ENCODE measurements at places on chromosomes 12 and 14. TPM values are rescaled to one million over a fixed set of nuclear protein-coding genes. Genes with fewer than 3 reads are reported as not detected.

The PPM1A gene
- 37.4 TPM for total RNA-seq

The PRB2 gene
- total RNA-seq = not detected

The ART4 gene
- total RNA-seq = not detected

The KIF21A gene
- 21.4 TPM for total RNA-seq

The ACRBP gene
- total RNA-seq = 0.13 TPM

The SERPINA6 gene
- total RNA-seq = 0.95 TPM

The NINJ2 gene
- total RNA-seq = 0.53 TPM

The PIWIL1 gene
- total RNA-seq = not detected

The GRIN2B gene
- 5.3 TPM for total RNA-seq

The HSP90B1 gene
- 619 TPM for total RNA-seq

The LTBP2 gene
- 7.7 TPM for total RNA-seq

The SLC6A12 gene
- total RNA-seq = 1.2 TPM

The ZNF268 gene
- 10.1 TPM for total RNA-seq

The STON2 gene
- 2.6 TPM for total RNA-seq

The HOXC13 gene
- total RNA-seq = 37.6 TPM

The ETFBKMT gene
- total RNA-seq = 0.82 TPM

The MYH6 gene
- 0.11 TPM for total RNA-seq

The PLEK2 gene
- 25.3 TPM for total RNA-seq

The KRT72 gene
- total RNA-seq = not detected

The OASL gene
- total RNA-seq = 1.7 TPM

The NRXN3 gene
- 1.3 TPM for total RNA-seq

The OLR1 gene
- 0.67 TPM for total RNA-seq

The CORO1C gene
- 190 TPM for total RNA-seq

The NTF3 gene
- not detected for total RNA-seq

The DUSP16 gene
- total RNA-seq = 8.9 TPM

The SPIC gene
- total RNA-seq = not detected

The LTBR gene
- total RNA-seq = 239 TPM

The TAS2R10 gene
- not detected for total RNA-seq

The TCL1B gene
- not detected for total RNA-seq

The TTC9 gene
- total RNA-seq = 3.5 TPM

The GPR84 gene
- total RNA-seq = 0.09 TPM

The PLEKHD1 gene
- 0.02 TPM for total RNA-seq

The MORN3 gene
- total RNA-seq = 0.65 TPM

The HOXC5 gene
- total RNA-seq = 0.47 TPM

The ZNF84 gene
- 11.8 TPM for total RNA-seq

The TMEM119 gene
- 0.06 TPM for total RNA-seq

The P2RX2 gene
- not detected for total RNA-seq

The FAM186B gene
- total RNA-seq = 0.15 TPM

The LBHD2 gene
- 0.22 TPM for total RNA-seq

The MYF6 gene
- total RNA-seq = not detected

The TAMALIN gene
- 0.82 TPM for total RNA-seq
